ENCODE measurements at places on chromosomes 4 and X.
A peak's percentile ranks its signal among the peaks of the same experiment; 100 is the strongest.

- no peak for DNase-seq
These were observed 29.7 kb upstream of the UGT2B15 start for GRCh38 chr4:68700152-68700551.

GRCh38 chrX:135572436-135572835, 52.0 kb downstream of the INTS6L start:
- no peak for DNase-seq

GRCh38 chr4:118175506-118175905, 141.2 kb downstream of the NDST3 start:
- no peak for DNase-seq

DNA sequence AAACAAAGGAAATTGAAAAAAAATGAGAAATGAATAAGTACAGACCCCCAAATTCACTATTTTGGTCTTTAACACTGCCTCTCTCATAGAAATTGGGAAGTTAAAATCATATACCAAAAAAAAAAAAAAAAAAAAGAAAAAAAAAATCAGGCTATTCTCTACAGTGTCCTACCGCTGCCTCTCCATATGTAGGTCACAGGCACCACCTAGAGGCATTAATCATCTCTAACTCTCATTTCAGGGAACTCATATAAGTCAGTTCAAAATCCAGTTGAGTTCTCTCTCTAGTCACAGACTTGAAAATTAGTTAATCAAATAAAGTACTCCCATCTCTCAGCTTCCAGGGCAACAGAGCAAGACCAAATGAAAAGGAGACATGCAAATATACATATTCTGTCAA, 47.9 kb downstream of the COX18 start:
- DNase-seq = no peak

DNA sequence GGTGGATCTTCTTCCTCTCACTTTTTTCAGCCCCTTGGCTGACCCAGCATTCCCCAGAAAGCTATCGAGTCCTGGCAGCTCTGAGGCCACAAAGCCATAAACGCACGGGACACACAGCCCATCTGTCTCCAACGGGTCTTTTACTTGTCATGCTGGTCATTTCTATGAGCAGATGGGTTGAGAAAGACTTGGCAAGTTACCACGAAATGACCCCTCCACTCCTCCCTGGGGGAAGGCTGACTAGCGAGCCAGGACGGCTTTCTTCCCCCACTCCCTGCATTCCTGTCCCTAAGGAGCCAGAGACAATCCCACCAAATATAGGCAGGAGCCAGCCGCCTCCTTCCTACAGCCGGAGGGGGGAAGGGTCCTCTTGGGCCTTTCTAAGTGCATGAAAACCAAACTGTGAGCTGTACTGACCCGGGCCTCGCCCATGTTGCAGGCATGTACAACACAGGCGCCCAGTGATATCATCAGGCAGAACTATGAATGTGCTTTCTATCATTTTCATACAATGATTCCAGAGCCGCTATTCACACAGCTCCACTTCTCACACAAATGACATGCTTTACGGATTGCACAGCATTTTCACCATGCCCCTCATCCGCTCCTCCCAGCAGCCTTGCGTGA, 28.6 kb downstream of the AFAP1 start:
- no peak for DNase-seq

- DNase-seq = no peak
These were observed 17.2 kb upstream of the ADGRL3 start for GRCh38 chr4:61182915-61183314.

DNA sequence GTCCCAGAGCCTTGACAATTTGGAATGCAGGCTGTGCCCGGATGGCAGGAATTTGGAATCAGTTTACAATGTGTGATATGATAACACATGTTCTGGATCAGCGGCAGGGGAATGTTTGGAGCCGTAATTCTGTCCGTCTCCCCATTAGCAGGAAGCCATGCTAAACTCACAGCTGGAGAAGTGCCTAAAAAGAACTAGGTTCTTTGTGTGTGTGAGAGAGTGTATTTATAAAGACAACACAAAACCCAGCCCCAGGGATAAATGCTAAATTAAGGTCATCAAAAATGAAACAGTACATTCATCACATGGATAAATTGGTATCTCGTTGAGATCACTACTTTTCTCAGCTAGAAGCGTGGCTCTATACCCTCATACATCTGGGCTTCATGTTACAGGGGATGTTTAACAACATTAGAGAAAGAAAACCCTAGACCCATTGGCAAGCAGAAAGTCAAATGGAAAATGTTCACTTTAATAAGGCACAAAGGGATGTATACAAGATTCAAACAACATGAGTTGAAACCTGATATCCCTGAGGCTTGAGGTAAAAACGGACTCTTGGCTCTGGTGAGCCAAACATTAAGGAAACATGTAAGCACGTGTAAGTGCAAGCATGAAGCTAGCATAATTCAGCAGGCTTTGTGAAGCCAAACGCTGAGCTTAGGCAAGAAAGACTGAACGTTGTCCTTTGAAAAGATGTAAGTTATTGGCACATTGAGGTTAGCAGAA, 18.0 kb upstream of the TMEM131L start:
- peak; percentile 64 for DNase-seq

DNA sequence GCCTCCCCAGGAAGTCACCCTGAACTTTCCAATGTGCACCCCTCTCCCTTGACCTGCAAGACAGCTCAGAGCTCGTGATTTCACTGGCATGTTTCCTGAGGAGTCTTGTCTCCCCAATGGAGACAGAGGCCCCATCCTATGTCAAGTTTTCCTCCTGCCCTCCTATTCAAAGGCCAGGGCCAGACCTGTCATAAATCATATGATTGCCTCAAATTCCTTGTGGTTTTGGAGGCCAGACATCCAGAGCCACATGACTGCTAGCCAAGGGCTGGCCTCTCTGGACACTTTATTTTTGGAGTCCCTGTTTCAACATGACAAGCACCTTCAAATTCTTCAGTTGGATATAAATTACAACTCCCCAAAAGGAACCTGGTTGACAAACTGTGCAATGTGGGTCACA, 76.0 kb upstream of the TFDP3 start:
- DNase-seq = no peak

DNA sequence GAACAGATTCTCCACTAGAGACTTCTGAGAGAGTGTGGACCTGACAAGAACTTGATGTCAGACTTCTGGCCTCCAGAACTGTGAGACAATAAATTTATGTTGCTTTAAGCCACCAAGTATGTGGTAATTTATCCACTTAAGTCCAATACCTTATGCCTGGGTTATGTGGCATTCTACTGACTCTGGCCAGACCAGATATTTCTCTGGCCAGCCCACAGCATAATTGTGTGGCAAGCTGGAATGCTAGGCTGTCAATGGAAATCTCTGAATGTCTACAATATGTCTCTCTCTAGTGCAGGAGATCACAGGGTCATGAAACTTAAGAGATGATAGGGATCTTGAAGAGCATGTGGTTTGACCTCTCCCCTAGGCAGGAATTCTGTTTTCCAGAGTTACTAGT, 251.0 kb downstream of the ZNF674 start:
- no peak for DNase-seq

- DNase-seq = no peak
These were observed 11.6 kb upstream of the CXCL13 start for GRCh38 chr4:77593993-77594392.

DNA sequence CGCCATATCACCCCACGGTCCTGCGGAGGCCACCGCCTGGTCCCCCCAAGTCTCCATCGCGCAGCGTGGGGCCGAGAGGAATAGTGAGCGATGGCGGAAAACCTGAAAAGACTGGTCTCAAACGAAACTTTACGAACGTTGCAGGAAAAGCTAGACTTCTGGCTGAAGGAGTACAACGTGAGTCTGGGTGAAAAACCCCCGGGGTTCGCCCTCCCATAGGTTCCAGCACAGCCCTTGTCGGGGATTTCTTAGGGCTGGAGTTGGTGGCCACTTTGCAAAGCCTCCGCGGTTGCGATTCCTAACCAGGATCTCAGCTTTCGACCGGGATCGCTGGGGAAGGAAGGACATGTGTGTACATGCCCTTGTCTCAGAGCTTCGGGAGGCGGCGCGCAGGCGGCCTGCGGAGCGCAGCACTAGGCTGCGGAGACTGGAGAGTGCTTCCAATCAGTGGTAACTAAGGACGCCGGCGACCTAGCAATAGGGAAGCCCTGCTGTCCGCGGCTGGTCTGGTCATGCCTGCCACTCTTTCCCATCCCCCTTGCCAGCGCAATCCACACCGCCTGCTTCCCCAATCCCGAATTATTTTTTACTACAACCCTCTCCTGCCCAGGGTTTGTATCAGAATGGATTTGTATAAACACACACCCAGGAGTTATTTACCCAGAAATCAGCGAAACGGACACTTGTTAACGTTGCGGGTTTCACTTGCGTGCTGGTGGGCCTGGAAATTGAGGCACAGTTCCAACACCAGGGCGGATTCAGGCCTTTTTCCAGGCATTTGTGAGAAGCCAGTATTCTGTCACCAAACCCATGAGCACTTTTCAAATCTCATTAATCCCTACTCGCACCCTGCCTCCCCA, 741 bp downstream of the SPATA18 start:
- DNase-seq = peak; percentile 5

DNA sequence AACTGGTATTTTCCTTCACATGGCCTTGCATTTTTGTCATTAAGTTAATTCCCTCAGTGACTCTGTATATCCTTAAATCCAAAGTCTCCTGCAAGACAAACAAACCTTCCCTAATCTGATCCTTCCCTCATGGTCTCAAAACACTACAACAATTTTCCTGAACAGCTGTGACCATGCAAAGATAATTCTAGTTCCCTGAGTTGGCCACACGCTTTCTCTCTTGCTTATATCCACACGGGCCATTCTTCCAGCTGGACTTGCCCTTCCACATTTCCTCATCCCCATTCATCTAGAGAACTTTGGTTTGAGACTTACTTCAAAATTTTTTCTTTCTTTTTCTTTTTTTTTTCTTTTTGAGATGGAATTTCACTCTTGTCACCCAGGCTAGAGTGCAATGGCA, 1590.7 kb downstream of the STIM2 start:
- DNase-seq = no peak

DNA sequence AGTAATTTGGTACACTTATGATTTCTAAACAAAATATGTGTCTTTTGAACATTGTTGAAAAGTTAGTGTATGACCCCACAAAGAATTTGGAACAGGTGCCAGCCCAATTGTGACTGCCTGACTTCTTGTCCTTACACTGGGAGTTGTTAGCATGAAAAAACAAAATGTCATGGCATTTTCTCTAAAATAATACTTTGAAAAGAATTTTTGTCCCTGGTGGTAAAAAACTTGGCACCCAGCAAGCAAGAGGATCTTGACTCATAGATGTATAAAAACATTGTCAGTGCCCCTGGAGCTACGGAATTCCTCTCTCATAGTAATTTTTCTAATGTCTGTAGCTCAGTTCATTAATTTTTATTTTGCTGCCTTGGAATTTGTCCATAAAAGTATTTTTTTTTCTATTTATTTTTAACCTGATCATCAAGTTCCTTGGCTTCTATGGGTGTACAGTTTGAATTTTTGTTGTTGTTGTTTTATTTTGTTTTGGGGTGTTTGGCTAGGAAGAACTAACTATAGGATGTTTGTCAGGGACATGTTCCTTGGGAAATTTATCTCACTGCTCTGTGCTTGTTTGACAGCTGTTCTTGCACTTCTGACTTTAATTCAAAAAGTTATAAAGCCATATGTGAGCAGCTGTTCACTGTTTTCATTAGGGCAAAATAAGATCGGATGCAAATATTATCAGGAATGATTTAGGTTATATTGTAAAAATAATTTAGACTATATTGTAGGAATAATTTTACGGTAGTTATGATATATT, 95.4 kb upstream of the NUDT6 start:
- no peak for DNase-seq

DNA sequence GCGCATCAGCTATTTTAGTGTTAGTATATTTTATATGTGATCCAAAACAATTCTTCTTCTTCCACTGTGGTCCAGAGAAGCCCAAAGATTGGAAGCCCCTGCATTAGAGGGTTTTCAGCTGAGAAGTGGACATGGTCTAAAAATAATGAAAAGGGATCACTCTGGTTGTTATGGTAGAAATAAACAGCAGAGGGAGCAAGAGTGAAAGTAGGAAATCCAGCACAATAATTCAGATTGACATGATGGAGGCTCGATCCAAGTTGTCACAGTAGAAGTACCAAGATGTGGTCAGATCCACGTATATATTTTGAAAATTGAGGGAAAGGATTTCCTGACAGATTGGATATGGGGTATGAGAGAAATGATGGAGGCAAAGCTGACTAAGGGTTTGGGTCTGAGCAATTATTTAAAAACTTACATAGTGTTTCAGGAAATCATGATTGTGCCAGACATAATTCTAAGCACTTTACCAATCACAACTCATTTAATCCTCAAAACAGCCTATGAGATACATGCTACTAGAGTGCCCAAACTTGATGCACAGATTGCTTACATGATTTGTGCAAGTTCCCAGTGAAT, 17.0 kb upstream of the TMEM144 start:
- DNase-seq = peak; percentile 7

DNA sequence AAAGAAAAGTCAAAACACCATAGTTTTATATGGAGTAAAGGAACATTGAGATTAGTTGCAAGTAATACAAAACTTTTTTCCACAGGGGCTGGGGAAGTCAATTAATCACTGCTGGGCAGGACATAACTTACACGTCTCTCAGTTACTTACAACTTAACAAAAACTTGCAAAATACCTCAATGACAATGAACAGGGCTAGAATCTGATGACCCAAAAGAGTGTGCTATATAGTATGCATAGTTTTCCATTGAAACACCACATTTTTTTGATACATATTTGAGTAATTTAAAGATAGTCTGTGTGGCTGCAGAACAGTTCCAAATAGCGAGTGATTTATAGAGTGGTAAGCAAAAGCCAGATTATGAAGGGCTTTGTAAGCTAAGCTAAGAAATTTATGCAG, 172.3 kb upstream of the TRPC5 start:
- no peak for DNase-seq

- peak; percentile 62 for DNase-seq
These were observed at the start of gene SNCA for GRCh38 chr4:89836897-89837384. SNCA (minus strand) TSS chr4:89837161; CDS start chr4:89835667, 1,494 bp downstream.

DNA sequence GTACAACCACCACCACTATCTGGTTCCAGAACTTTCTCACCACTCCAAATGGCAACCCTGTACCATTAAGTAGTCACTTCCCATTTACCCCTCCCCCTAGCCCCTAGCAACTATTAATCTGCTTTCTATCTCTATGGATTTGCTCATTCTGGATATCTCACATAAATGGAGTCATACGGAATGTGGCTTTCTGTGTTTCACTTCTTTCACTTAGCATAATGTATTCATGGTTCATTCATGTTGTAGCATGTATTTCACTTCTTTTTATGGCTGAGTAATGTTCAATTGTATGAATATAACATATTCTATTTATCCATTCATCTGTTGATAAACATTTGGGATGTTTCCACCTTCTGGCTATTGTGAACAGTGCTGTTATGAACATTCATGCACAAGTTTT, 104.7 kb downstream of the AMMECR1 start:
- DNase-seq = no peak

- DNase-seq = no peak
These were observed 333.8 kb upstream of the TENM3 start for GRCh38 chr4:181909368-181909767.

DNA sequence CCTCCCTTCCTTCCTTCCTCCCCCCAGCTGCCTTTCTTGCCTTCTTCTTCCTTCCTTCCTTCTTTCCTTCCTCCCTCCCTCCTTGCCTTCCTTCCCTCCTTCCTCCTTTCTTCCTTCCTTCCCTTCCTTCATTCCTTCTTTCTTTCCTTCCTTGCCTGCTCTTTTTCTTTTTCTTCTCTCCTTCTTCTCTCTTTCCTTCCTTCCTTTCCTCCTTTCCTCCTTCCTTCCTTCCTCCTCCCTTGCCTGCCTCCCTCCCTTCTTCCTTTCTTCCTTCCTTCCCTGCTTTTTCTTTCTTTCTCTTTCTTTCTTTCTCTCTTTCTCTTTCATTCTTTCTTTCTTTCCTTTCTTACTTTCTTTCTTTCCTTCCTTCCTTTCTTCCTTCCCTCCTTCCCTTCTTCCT, 49.1 kb downstream of the STK32B start:
- no peak for DNase-seq

Data from NCI-H1930 (cell line).